ENCODE measurements at places on chromosomes 7 and 10.
A peak's percentile ranks its signal among the peaks of the same experiment; 100 is the strongest.

- no peak for DNase-seq
These were observed 1.2 kb downstream of the TRDMT1 start for GRCh38 chr10:17200001-17200911.

GRCh38 chr7:90461219-90461618, 8.2 kb upstream of the PTTG1IP2 start:
- DNase-seq = no peak

DNA sequence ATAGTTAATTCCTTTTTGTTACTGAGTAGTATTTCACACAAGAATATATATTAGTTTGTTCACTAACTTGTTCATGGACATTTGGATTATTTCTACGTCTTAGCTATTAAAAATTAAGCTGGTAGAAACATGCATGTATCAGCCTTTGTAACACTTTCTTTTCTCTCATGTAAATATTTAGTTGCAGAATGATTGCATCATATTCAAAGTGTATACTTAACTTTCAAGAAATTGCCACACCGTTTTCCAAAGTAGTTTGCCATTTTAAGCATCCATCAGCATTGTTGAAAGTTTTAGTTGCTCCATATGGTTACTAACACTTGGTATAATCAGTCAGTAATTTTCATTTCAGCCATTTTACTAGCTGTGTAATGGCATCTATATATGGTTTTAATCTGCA, 666.9 kb downstream of the NXPH1 start:
- no peak for DNase-seq

DNA sequence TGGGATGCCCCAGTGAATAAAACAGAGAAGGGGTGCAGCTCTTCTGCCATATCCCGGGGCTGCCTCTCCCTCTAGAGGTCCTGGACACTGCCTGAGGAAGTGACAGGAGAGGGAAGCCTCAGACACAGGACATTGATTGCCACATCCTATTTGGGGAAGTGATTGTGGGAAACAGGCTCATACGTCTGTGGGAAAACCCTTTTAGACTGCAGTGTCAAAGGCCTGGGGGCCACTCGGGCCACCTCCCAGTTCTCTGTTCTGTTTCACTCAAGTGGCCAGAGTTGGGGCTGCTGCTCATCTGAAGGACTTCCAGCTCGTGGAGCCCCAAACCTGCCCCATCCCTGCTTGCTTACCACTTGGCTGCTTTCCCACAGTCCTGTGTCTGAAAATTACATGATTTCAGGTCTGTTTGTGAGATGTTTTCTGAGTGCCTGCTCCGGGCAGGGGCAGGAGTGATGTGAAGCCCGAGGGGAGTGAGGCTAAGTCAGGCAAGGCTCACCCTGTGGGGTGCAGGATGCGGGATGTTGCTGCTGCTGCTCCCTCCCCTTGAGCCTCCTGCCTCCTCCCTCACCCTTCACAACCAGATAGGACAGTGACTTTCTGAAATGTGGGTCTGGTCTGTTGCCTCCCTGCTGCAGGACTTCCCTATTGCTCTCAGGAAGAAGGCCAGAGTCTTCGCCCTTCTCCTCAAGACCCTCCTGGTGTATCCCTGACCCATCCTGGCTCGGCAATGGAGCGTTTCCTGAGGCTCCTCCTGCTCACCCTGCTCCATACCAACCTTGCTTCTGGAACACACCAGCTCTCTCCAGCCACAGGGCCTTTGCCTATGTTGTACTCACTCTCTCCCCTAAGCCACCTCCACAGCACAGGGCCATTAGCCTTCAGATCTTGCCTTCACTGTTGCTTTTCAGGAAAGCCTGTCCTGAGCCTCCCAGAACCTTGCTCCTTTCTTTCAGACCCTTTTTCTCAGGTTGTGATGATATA, 58.4 kb downstream of the NEURL1 start:
- no peak for DNase-seq

DNA sequence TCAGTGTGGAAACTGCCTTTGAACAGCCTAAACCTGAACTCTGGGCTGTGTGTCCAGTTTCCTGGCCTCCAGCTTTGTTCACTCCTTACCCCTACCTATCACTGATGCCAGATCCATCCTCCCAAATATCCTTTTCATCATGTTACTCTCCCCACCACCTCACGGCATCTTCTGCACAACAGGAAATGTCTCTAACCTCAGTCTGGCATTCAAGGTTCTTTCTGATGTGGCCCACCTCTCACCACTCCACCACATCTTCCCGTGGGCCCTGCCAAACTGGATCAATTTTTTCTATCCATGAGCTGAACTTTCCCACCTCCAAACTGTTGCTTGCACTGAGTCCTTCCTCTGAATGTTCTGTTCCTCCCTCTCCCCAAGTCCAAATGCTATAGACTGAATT, 35.8 kb upstream of the MAP3K8 start:
- no peak for DNase-seq

- no peak for DNase-seq
These were observed 37.3 kb downstream of the ZCCHC24 start for GRCh38 chr10:79407811-79408795.

DNA sequence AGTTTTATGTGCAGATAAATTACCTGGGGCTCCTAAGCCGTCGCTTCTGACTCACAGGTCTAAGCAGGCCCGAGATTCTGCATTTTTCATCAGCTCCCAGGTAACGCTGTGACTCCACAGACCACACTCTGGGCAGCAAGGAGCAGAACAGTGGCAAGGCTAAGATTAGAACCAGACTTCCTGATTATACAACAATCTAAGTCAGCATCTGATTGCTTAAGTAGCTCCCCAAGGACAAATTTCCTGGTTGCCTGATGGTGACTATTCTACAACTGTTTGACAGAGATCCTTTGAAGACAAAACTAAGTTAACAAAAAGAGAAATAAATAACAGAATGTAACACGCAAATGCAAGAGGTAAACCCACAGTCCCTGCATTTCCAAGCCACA, 69.0 kb downstream of the CREB3L2 start:
- no peak for DNase-seq

GRCh38 chr10:34523017-34523767, 291.9 kb downstream of the PARD3 start:
- no peak for DNase-seq

DNA sequence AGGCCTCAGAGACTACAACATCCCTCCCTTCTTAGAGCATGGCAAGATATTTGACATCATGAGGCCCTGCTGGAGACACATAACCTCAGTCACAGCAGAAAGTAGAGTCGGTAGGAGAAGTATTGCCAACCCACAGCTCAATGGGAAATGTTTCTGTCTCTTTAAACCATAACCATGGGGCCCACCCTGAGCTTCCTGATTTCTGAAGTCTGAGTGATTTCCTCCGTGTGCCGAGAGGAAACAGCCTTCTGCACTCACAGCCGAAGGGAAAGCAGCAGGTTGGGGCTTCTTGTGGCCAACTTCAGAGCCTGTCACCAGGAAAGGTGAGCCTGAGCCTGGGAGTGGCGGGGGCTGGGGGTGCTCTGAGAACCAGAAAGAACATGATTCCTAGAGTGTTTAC, at the start of gene GIMAP1:
GIMAP1 (plus strand) TSS at position 246 of the 400 bp plus-strand sequence. CDS start 2,435 bp downstream, outside the sequence.
- DNase-seq = peak; percentile 46

DNA sequence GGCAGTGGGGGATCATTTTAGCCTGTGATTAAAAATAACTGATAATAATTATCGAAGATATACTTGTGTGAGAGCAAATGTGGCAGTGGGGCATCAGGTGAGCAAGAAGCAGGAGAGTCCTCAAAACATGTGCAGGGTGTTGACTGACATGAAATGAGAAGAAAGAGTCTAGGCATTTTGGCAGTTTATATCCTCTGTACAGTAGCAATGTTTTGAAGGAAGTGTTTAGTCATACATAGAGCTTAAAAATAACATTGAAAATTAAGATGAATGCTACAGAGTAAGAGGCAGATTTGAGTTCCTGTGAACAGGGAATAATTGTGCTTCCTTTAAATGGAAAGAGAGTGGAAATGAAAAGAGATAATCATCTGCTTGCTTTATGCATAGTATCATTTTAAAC, 47.4 kb downstream of the VPS50 start:
- DNase-seq = no peak

- no peak for DNase-seq
These were observed 79.9 kb upstream of the COL13A1 start for GRCh38 chr10:69721690-69722310.

DNA sequence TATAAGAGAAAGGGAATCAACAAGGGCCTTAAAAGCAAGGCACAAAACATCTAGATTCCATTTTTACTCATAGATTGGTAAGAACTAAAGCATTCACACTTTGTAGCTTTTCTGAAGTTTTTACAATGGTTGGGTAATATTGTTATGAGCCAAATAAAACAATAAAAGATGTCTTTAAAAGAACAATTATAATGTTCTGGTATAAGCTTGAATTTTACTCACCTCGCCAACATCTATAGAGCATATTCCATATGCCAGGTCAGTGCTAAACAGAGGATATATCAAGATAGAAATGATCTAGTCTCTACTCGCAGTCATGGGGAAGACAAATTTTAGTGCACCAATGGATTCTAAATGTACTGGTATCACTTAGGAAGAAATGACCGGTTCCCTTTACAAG, 11.9 kb downstream of the STEAP1 start:
- DNase-seq = no peak

- no peak for DNase-seq
These were observed 88.1 kb downstream of the BTAF1 start for GRCh38 chr10:92011560-92012214.

DNA sequence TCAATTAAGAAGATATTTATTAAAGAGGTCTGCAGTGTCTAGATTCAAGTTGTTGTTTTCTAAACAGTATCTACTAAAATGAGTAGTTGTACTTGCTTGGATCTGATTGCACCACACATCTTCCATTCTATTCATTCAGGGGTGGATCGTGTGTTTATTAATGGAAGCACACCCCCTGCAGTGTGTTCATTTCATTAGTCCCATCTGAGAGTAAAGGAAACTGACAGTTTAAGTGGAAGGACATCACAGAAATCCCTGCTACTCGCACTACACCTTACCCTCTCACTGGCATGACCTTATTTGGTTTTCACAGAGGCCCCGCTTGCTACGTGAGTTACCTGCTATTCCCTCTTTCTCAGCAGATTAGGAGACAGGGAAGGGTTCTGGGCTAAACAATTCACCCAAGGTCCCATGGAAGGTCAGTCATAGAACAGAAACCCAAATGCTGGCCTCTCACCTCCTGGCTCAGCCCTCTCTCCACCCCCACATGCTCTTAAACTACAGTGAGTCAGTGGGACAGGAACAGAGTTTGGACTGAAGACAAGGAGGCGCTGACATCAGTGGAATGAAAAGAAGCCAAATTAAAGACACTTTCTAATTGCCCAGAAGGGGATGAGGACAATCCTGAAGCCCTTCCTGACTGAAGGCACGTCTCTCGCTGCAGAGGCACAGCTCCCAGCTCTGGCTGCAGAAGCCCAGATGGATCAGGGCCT, 369.2 kb upstream of the NRP1 start:
- no peak for DNase-seq

DNA sequence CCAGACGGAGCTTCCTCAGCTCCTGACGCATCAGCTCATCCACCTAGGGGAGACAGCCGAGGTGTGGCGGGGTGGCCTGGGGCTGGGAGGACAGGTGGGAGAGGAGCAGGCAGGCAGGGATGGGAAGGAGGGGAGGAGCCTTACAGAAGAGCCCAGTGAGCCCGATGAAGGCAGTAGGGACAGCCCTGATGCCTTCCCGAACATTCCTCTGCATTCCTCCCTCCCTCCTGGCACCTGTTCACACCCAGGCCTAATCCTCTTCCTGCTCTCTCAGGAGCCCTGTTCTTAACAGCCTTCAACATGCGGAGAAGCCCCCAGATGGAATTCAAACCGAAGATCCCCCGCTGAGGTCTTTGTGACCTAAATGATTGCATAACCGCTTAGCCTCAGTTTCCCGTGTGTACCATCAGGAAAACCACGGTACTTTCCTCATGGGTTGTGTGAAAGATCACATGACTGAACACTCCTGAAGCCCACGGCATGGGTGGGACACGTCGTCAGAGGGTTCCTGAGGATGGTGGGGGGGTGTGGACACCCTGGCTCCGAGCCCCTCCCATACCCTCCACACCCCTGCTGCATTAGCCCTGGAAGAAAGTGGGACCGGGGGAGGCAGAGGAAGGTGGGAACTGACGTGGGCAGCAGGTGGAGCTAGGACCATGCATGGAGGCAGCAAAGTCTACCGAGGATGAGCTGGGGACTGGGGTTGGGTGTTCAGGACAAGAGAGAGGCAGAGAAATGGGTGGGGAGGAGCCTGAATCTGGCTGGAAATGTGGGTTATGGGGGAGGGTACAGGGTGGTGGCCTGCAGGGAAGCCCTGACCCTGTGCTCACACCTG, 8.8 kb upstream of the ASB10 start:
- no peak for DNase-seq

DNA sequence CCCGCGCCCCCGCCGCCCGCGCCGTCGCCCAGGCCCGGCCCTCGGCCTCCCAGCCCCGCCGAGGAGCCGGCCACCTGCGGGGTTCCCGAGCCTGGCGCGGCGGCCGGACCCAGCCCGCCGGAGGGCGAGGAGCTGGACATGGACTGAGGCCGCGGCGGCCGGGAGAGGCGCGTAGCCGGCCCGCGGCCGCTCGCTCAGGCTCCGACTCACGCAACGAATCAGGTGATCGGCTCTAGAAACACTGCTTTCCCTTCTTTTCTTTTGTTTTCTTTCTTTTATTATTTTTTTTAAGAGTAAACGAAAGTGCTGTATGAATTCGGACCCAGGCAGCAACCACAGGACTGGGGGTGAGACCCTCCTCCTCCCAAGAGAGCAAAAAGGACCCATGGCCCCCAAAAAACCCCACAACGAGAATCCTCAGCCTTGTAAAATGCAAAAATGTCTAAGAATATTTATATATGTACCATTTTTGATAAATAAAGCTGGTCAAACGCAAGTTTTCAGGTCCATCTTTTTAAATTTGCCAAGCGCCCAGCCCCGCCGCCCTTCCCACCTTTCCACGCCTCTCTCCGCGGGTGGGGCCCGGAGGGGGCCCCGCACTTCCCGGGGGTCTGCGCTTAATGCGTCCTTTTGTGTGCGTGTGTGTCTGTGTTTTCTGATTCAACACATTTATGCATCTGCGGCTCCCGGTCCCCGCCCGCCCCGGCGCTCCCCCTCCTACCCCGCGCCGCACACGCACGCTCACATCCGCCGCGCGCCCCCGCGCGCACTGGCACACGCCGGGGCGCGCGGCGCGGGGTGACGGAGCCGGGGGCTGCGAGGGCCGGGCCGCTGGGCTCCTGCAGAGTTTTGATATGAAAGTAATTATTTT, 4.4 kb downstream of the UNCX start:
- no peak for DNase-seq

- no peak for DNase-seq
These were observed 75.3 kb downstream of the GAD2 start for GRCh38 chr10:26291721-26292480.

DNA sequence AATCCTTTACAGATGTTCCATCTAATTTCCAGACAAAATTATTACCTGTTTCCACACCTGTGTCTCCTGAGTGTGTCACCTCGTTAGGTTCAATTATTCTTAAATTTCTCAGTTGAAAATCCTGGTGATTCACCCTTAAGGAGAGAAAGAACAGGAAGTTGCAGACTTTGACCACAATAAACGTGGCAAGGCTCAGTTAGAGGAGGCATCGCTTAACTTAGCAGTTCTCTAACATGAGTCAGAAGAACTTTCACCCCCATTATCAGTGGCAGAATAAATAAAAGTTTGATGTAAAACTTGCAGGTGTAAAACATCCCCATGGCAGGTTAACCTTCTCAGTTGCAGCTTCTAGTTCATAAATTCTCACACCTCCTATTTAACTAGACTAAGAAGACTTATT, 8.3 kb downstream of the XPNPEP1 start:
- DNase-seq = peak; percentile 40

GRCh38 chr10:48939790-48940325, at the start of gene LRRC18:
TSS of gene LRRC18 (minus strand) at chr10:48939840. CDS start at chr10:48914155, 25,685 bp downstream.
- DNase-seq = no peak
